ENCODE measurements at places on chromosomes 3 and 15.

DNA sequence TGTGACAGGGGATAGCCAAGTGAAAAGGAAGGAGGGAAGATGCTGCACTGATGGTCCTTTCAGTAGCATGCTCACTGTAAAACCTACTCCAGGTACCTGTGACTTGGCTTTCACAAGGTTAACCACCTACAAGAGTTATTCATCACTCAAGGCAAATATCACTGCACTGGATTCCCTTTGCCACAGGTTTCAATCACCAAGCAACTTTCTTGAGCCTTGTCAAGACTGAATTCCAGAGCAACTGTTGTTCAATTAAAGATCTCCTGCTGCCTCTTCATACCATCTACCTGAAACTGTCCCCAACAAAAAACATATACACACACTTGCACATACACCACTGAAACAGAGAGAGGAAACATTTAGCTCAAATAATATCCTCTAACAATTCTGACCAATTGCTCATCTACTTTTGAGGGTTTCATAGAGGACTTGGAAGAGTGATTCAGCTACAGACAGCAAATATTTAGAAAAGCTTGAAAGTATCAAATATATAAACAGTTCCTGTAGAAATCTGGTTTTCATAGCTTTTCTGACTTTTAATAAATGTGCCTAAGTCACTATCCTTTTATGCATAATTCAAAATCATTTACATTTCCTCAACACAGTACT, 6.5 kb downstream of the IGF2BP2 start:
- no peak for DNase-seq

DNA sequence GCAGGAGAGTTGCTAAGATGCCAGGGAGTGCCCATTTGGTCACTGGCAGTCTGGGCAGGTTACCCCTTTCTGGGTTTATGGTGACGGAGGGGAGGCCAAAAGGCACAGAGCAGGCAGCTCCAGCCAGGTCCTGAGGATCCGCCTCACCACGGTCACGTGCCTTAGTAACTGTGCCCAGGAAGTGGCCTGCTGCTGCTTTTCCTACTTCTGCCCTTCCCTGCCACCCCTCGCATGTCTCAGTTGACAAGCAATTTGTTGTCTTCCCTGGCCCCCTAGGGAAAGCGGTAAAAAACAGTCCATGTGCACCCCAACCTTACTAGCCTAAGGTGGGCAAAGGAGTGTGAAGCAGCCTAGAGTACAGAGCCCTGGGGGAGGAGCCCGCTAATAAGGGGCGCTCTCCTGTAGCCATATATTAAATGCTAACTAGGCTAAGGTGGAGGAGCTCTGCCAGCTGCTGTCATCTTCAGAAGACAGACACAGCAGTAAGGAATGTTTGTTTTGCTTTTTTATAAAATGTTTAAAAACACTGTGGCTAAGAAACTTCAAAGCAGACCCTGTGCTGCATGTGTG, 9.1 kb upstream of the LIPH start:
- DNase-seq, result no peak

DNA sequence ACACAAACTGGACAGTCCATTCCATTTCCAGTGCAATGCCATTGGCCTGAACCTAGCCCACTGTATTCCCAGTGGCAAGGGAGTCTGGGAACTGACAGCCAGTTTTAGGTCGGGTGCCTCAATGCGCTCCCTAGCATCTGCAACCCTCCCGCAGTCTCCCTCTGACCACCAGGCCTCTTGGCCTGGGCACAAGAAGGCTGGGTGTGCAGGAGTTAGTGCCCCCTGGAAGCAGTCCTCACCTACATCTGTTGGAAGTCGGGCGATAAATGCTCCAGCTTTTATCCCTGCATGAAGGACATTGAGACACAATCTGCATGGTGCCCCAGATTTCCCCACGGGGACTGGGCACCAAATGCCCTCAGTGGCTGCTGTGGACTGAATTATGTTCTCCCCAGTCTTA, 12.7 kb downstream of the C3orf22 start:
- no peak for DNase-seq

DNA sequence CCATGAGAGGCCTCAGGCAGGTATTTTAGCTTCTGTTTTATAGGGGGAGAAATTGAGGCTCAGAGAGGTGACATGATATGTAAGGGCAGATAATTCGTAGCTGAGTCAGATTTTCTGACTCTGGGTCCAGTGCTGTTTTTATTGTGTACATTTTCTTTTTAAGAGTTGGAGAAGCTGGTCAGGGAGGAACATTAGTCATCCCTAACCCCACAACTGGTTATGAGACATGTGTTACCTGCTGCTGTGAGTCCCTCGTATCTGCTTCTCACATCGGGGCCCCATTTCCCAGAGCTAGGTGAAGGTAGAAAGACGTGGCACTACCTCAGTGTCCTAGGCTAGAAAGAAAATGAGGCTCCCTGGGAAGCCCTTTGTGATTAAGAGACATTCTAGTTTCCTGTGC, 28.6 kb downstream of the GALNT15 start:
- peak; percentile 4 for DNase-seq

GRCh38 chr3:58999774-59000160, 50.1 kb downstream of the CFAP20DC start:
- DNase-seq, result no peak

- peak; percentile 48 for DNase-seq
Measured at GRCh38 chr3:56864090-56864489, 62.3 kb upstream of the ARHGEF3 start.

GRCh38 chr3:71271596-71271995, 311.9 kb downstream of the FOXP1 start:
- DNase-seq, result no peak

GRCh38 chr3:120440762-120441161, 10.0 kb downstream of the FSTL1 start:
- no peak for DNase-seq

- no peak for DNase-seq
Measured at GRCh38 chr3:118477768-118478167, 556.9 kb downstream of the IGSF11 start.
